COR-L47 (cell line): ENCODE measurements at places on chromosomes 6 and 20.

GRCh38 chr6:15993716-15994228 lies 135.1 kb upstream of the MYLIP start:
- DNase-seq: no peak

GRCh38 chr6:127466416-127466815 lies 7.2 kb upstream of the KIAA0408 start:
- no peak for DNase-seq

GRCh38 chr20:6940048-6940447 lies 172.6 kb downstream of the BMP2 start:
- DNase-seq: no peak

DNA sequence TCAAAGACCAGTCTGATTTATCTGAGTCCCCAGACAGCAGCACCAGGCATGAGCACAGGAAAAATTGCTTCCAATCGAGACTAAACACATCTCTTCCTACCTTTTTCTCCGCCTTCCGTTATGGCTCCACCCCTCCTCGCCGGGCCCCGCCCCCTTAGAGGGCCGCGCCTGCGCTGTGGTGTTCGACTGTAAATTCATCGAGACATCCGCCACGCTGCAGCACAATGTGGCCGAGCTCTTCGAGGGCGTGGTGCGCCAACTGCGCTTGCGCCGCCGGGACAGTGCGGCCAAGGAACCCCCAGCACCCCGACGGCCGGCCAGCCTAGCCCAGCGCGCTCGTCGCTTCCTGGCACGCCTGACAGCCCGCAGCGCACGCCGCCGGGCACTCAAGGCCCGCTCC lies 8.9 kb downstream of the REM1 start:
- DNase-seq: no peak

GRCh38 chr20:47521059-47521808 lies 19.5 kb downstream of the NCOA3 start:
- no peak for DNase-seq
